Fibroblast of pulmonary artery (primary cell): ENCODE measurements at places on chromosomes 12 and 14.

GRCh38 chr14:33686218-33686617 is 264.7 kb downstream of the EGLN3 start:
- peak; percentile 31 for DNase-seq

DNA sequence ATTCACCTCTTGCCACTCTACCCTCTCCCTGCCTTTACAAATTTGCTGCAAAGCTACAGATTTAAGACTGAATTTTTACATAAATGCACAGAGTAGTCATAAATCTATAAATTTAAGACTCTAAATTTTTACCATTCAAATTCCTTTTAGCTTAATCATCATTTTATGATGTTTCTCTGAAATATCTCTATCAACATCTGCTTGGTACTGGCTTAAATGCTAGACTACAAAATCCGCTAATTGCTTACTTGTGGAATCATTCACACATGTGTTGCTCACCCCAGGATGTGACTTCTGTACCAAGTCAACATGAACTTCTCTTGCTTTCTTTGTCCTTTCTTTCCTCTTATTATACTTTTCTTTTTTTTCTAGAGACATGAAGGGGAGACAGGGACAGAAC is 109.2 kb downstream of the GALC start:
- no peak for DNase-seq

GRCh38 chr12:108711489-108712164 is 19.7 kb downstream of the CORO1C start:
- DNase-seq: no peak

GRCh38 chr14:94165744-94166143 is 8.4 kb upstream of the PPP4R4 start:
- no peak for DNase-seq

DNA sequence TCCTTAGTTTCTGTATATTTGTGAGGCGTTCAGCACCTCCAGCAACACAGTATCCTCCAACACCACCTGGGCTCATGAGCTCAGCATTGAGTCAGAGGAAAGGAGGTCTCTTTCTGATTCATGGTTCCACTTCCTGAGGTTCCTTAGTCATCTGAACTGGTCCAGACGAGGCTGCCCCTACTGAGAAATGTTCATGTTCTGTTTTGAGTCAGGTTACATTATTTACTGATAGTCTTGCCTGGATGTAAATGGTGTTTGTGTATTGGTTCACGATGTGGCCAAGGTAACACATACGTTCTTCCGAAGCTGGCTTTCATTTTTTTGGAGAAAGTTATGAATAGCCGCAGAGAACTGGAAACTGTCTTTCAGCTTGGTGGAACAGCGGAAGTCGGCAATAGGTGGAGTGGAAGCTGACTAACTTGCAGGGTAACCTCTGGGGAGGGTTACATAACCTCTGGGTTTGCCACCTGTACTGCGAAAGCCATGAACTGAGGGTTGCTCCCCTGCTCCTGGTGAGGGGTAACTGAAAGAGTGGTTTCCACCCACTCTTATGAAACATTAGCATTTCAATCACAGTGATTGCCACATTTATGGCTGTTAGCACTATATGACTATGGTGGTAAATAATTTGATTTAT is 42.2 kb upstream of the MANSC4 start:
- peak; percentile 80 for DNase-seq

GRCh38 chr14:89660166-89660565 is 243.1 kb upstream of the FOXN3 start:
- DNase-seq: peak; percentile 80

GRCh38 chr14:35337269-35338255 is 45.4 kb downstream of the PSMA6 start:
- no peak for DNase-seq

- DNase-seq: peak; percentile 53
These were observed 5.9 kb downstream of the DGLUCY start for GRCh38 chr14:91119556-91120311.

- DNase-seq: no peak
These were observed 784.6 kb downstream of the LRFN5 start for GRCh38 chr14:42391146-42391834.

DNA sequence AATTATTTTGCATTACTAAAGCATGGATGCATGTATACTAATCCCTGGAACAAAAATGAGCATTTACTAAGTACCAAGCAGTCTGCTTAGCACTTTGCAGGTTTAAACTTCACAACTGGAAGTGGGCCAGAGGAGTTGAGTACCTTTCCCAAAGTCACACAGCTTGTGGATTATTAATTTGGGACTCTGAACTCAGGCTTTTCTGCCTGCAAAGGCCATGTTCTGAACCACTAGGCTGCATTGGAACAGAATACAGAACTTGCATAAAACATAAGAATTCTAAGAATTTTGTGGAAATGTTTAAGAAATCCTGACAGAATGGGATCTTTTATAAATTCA is 132.9 kb upstream of the AMIGO2 start:
- no peak for DNase-seq

DNA sequence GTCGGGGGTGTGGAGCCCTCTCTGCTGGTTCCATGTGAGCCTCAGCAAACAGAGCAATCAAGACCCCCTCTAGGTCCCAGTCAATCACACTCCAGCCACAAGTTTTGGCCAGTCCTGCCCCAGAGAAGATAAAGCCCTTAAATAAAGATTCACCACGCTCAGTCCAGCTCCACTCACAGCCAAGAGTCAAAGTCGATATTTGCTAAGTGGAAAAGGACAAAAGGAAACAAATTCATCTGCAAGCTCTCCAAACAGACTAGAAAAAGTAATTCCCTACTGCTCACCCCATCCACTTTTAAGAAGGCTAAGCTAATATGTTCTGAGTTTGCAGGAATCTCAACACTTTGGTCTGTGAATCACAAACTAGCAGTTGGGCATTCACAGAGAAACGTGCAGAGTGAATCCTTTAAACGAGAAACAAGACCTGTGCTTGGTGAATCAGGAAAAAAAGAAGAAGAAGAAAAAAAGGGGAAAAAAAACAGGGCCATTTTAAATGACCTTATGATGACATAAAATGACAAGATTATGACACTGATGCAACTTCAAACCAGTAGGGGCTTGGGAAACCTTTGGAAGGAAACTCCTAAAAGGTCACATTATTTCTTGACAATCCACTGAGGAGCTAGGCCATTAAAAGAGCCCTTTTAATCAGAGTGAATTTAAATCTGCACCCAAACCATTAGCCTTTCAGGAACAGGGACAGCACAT is 41.8 kb upstream of the FOXN3 start:
- no peak for DNase-seq

DNA sequence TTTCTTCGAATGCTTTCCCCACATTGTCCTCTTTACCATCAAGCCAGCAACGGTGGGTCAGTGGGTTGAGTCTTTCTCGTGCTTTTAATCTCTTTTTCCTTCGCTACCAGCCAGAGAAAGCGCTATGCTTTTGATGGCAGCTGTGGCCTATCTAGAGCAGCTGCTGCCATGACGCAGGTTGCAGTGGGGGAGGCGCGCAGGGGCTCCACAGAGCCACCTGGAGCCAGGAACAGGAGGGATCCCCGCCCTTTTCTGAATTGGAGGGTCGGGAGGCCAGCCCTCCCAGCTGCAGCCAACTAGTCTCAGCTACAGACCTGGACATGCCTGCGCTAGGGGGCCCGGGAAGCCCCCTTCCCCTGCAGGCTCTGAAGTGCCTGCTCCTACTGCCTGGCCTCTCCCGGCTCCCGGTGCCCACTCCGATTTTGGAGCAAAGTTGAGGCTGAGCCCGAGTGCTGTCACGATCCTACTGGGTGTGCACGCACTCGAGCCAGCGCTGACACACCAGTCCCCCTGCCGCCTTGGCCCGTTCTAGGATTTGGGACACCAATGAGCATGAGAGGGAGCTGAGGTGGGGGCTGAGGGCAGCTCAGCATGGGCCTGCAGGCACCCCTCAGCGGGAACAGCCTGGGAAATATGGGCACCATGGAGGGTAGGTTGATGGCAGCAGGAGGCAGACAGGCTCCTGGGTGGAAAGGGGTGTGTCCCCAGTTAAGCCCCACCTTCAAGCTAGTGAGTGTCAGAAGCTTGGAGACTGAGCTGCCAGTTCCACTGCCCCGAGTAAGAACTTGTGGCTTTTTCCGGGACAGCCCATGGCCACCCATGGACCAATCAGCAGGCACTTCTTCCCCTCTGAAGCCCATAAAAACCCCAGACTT is 784.2 kb downstream of the SLC6A15 start:
- DNase-seq: no peak

DNA sequence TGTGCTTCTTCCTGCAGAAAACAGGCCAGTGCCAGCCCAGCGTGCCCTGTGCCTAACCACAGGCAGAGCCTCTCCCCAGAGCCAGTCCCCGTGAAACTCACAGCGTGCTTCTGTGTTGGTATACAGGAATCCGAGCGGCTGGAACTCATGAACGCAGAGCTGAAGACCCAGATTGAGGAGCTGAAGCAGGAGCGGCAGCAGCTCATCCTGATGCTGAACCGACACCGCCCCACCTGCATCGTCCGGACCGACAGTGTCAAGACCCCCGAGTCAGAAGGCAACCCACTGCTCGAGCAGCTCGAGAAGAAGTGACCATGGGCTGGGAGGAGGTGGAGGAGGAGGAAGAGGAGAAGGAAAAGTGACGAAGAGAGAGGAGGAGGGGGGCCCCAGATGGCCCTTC is 41.3 kb downstream of the JDP2 start:
- DNase-seq: no peak

GRCh38 chr12:105220150-105220928 is 15.6 kb downstream of the APPL2 start:
- no peak for DNase-seq

- DNase-seq: peak; percentile 57
These were observed 387.9 kb downstream of the DAD1 start for GRCh38 chr14:22200977-22201605.

- no peak for DNase-seq
These were observed 1.6 kb upstream of the NR4A1 start for GRCh38 chr12:52049688-52050087.

- peak; percentile 99 for DNase-seq
These were observed 104.5 kb upstream of the FRMD6 start for GRCh38 chr14:51547260-51547659.

DNA sequence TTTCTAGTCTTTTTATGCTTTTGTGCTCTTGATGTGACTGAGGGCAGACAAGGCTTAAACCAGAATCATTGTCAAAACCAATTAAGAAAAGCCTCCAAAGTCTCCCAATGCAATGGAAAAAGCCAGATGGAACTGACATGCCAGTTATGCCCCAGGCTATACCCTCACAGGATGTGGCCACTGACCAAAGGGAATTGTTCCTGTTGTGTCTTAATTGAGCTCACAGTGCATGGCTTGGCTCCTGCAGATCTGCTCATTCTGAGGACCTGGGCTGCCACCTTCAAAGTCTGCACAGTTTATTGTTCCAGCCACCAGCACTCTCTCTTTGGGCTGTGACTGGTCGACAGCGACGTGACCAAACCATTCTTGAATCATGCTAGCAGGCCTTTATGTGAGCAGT is 17.1 kb upstream of the BICD1 start:
- DNase-seq: no peak

DNA sequence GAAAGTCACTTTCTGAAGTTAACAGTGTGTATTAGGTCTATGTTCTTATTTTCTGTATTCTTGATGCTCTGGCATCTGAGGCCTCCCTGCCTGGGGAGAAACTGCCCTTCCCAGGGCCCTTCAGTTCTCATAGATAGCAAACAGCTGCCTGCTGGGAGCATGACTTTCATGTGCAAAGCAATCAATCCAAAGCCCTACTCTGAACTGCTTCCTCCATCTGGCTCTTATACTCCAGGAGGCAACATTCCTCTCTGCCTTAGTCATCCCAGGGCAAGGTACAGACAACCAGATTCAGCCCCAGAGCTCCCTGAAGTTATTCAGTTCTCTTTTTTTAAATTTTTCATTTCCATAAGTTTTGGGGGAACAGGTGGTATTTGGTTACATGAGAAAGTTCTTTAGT is 41.7 kb upstream of the RIN3 start:
- DNase-seq: peak; percentile 69

- peak; percentile 14 for DNase-seq
These were observed 1194.7 kb downstream of the GALC start for GRCh38 chr14:86798330-86798729.

DNA sequence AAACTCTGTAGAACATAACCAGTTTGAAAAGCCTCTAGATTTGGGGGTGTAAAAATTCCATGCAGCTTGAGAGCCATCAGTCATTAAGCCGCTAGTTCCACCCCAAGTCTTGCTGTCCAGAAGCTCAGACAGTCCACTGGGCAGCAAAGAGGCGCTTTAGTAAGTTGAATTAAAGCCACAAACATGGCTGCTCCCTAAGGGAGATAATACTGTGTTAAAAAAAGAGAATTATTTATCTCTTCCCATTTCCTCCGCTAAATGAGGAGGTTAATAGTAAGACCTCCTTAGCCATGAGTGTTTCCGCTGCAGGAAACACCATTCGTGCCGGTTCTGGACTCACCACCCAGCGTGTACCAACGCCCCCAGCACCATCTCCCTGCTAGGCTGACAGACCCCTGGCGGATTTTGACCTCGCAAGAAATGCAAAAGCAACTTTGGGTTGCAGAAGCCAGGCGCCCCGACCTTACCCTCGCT is 536 bp downstream of the TM7SF3 start:
- DNase-seq: peak; percentile 45
